Activated T-cell treated with anti-CD3 and anti-CD28 coated beads, Interleukin-2, amount 50 U/mL, for 1 hour (primary cell): ENCODE measurements at places on chromosomes 4 and X.

- no peak for DNase-seq
These were observed 194.4 kb downstream of the SLIT2 start for GRCh38 chr4:20445933-20446723.

- DNase-seq, result no peak
These were observed 93.3 kb downstream of the TIGD2 start for GRCh38 chr4:89204624-89205023.

- DNase-seq, result no peak
These were observed 37.8 kb downstream of the TBC1D9 start for GRCh38 chr4:140718241-140718952.

DNA sequence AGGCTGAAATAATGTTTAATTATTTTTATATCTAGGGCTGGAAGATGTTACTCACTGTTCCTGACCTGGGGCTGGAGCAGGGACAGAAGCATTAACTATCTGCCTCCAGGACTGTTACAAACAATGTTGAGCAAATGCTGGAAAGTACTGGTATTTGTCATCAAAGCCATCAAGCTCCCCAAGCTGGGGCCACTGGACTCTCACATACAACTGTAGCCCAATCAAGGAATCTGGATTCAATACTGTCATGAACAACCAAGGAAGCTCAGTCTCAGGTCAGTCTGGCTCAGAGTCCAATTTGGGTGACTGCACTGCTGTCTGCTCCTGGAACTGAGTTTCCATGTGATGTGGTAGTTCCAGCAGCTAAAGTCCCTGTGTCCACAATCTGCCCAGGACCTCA, 50.4 kb downstream of the APOO start:
- no peak for DNase-seq

DNA sequence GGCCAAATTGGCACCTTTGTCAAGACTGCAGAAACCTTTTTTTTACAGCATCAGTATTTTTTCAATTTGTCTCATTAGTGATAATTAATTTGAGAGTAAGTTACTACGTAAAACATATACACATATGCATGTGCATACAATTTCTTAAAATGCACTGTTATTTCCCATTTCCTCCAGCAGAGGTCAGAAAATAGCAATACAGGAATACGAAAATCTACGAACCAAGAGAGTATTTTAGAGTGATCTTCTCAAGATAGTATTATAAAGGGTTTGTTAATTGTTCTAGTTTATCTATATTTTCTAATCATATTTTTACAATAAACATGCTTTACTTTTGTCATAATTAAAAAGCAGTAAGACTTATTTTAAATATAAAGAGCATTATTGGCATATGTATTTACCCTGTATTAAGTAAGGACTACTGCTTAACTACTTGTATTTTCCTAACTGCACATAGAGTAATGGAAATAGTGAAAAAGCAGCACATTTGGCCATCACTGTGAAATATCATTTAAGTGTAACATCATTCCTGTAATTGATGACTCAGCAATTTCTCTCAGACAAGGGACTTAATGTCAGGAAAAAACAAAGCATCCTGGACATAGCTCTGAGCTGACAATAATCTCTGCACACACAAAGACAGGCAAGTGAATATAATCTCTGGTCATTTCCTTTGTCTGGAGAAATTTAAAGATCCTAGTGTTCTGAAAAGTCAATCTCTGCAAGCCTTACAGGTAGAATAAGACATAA, 45.6 kb downstream of the MAOB start:
- no peak for DNase-seq

GRCh38 chr4:12186526-12186925, 757.8 kb upstream of the HS3ST1 start:
- no peak for DNase-seq

DNA sequence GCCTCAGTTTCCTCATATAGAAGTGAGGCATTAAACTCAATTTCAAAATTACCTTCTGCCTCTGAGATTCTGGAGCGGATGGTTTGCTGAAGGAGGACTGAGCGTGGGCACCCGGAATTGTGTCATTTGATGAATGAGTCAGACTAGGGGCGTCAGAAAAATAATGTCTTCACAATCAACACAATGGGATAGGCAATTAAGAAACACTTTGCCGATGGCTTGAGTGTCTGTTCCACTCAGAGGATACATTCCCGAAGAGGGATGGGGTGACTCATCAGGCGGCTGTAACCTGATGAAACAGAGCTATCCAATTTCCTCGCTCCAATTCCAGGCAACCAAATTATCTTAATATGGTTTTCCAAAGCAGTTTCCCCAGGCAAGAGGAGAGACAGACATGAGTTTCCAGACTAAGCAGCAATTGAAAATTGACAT, 1.2 kb upstream of the CHRNA9 start:
- no peak for DNase-seq

- no peak for DNase-seq
These were observed 891 bp downstream of the XK start for GRCh38 chrX:37686369-37686995.

DNA sequence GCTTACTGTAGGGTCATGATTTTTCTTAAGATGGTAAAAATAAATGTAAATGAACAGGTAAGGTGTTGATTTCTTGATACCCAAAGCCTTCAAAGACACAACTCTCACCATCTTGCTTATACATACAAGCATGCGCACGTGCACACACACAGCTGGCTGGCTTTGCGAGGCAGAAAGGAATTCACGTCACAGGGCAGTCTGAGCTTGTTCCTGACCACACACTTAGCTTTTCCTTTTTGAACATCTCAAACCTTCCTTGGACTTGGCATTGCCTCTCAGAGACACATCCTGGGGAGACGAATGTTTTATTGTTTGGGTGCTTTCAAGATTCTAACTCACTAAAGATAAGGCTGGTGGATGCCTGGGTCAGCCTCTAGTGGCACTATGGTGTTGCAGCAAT, 175.0 kb downstream of the NHS start:
- no peak for DNase-seq

GRCh38 chr4:56185901-56186300, 201.4 kb downstream of the AASDH start:
- no peak for DNase-seq
